ENCODE measurements at places on chromosomes 3 and 15.

GRCh38 chr3:57382933-57383332 is 90.4 kb upstream of the ASB14 start:
- peak; percentile 17 for DNase-seq

GRCh38 chr15:81398910-81399551 is 25.0 kb upstream of the TMC3 start:
- no peak for DNase-seq

- DNase-seq = no peak
Observed at GRCh38 chr3:192332386-192333291, 394.7 kb downstream of the FGF12 start.

DNA sequence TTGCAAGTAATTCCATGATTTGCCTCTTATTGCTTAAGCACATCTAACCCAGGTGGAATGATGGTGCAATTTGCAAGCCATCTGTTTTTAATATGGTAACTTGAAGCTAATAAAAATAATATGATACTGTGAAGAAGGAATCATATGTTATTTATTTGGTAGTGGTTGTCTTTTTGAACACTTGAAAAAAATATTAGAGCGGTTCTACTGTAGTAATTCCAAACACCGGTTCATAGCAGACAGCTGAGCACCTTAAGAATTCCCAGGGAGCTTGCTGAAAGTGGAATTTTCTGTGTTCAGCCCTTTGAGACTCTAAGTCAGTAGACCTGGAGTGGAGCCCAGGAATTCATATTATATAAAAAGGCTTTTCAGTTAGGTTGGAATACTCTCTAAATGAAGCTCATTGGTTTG is 687.4 kb downstream of the EDEM1 start:
- DNase-seq = no peak

GRCh38 chr15:74027688-74028087 is 33.2 kb downstream of the PML start:
- DNase-seq = no peak

DNA sequence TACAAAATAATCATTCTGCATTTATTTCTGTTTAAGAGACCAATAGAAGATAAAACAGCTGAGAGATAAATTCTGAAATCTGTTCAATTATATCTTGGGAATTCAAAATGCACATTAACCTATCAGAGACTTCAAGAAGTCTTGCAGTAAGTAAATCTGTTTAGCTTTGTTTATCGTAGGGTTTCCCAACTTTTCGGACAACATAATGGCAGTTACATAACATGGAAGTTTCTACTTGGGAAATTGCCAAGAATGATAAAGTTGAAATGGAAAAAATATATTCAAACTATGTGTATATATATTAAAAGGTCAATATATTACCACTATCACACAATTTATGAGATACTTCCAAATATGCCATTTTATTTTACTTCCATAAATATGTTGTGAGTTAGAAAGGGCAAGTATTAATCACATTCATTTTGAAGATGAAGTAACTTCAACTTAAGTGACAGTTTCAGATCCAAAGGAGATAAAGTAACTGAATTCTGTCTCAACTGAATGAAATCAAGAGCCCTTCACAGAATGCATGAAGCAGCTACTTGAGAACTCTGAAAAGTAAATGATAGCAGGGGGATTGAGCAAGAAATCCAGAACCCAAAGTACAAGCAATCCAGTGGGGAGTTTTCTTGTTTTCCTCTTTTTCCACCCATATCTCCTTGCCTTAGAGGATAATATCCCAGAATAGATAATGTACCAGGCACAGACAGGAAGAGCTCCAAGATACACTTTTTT is 108.8 kb downstream of the PLOD2 start:
- no peak for DNase-seq

- no peak for DNase-seq
Observed at GRCh38 chr15:84910928-84911623, 26.6 kb downstream of the SLC28A1 start.

DNA sequence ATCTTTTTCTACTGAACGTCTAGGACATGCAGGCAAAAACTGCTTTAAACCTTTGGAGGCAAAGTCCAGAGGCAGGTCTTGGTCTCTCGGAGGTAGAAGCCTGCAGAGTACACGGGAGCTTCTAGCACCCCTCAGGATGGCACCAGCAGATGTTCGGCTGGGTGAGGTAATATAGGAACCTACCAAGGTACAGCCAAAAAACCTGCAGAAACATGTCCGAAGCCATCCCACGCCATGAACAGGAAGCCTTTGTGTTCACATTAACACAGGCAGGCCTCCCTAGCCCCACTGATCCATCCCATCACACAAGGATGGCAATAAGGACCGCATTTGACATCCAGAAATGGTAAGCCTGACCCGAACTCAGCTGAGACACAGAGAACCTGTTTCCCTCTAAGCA is 157.9 kb upstream of the HES1 start:
- no peak for DNase-seq

DNA sequence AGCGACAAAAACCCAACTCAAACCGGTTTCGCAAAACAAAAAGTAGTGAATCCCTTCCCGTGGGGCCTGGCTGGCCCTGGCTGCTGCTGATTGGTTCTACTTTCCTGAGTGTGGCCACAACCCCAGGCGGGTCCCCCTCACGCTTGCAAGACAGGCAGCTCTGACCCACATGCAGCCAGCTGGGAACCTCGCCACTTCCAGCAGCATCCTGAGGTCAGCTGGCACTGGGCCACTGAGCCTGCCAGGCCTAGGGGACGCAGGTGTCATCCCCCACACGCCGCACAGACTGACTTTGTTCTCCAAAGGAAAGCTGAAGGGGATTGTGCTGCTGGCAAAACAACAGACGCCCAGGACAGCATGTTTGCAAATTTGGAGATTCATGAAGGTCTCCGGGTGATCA is 111.1 kb downstream of the TPRA1 start:
- DNase-seq = no peak

DNA sequence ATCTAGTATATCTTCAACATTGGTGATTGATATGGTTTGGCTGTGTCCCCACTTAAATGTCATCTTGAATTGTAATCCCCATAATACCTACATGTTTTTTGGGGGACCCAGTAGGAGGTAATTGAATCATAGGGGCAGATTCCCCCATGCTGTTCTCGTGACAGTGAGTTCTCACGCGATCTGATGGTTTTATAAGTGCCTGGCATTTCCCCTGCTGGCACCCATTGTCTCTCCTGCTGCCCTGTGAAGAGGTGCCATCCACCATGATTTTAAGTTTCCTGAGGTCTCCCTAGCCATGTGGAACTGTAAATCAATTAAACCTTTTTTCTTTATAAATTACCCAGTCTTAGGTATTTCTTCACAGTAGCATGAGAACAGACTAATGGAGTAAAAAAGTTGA is 1094.6 kb downstream of the ROBO2 start:
- no peak for DNase-seq

- no peak for DNase-seq
Observed at GRCh38 chr3:32325927-32326326, 65.7 kb upstream of the CMTM7 start.

GRCh38 chr15:38862099-38862498 is 297.5 kb upstream of the RASGRP1 start:
- DNase-seq = no peak

DNA sequence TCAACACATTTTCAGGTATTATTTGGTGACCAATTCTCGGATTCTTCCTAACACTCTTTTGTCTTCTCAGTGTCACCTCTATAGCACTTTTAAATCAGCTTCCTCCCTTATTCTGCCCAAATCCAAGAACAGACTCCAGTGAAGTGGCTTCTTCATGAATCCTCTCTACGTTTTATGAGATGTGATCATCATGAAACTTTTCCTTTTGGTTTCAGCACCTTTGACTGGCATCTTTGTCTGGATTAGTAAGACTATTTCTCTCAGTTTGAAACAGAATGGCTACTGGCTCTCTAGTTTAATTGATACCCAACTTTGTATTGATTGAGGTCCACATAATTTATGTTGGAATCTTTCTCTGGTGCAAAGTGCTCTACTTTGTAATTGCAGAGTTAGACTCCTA is 45.6 kb downstream of the CMC1 start:
- no peak for DNase-seq

- DNase-seq = no peak
Observed at GRCh38 chr15:69402816-69403215, 11.3 kb upstream of the KIF23 start.

- DNase-seq = no peak
Observed at GRCh38 chr3:13107661-13108060, 34.4 kb upstream of the IQSEC1 start.

- peak; percentile 76 for DNase-seq
Observed at GRCh38 chr15:25863111-25863967, at the start of gene ATP10A. Gene ATP10A, minus strand, starts transcription at chr15:25863327. Its CDS starts 231 bp downstream, at chr15:25863096.

- DNase-seq = no peak
Observed at GRCh38 chr3:195746346-195746745, 25.6 kb downstream of the MUC20 start.
